ENCODE measurements at places on chromosomes 4 and X. TPM values are rescaled to one million over a fixed set of nuclear protein-coding genes. Genes with fewer than 3 reads are reported as not detected.
A peak's percentile ranks its signal among the peaks of the same experiment; 100 is the strongest.

DNA sequence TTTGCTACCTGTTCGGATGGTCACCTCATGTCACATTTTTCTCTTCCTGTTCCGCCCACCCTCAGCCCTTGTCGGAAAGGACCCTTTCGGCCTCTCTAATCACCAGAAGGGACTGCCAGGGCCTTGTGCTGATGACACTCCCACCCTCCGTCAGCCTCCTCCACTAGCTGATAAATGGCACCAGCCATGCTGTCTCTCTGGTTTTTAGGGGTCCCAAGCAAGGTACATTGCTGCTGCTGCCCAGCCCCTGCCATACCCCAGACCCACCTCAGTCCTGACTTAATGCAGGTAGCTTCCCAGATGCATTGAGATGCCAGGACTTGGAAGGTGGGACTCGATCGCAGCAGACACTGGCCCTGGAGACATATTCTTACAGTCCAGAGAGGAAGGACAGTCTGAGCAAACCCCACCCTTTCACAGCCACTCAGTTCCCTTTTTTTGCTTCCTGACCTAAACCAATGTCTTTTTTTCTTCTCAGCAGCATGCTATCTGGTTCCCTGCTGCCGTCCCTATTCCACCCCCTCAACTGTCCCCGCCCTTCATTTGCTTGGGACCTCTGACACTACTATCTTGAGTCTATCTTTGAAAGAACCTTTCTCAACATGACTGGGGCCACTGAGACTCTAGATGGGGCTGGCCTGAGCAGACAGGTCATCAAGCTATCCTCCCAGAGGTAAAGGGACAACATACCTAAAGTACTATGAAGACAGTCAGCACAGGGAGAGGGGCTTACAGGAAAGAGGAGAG lies at the start of gene BTK:
TSS of gene BTK (minus strand) at position 397 of the 747 bp plus-strand sequence. CDS start 10,907 bp downstream, outside the sequence.
- DNase-seq: no peak

GRCh38 chr4:170721812-170722373 lies 632.1 kb upstream of the AADAT start:
- no peak for DNase-seq

DNA sequence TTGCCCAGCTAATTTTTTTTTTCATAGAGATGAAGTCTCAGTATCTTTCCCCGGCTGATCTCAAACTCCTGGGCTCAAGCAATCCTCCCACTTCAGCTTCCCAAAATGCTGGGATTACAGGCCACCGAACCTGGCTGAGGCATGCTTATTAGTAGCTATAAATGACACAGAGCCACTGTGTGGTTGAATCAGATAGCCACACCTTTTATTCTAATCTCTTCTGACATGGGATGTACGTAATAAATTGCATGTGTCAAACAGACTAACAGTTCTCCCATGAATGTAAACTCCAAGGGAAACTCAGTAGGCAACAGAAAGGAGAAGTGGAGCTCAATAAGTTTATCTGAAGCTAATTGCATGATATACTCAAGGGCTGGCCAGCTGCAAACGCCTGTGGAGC lies 139.8 kb upstream of the VCX3A start:
- no peak for DNase-seq

DNA sequence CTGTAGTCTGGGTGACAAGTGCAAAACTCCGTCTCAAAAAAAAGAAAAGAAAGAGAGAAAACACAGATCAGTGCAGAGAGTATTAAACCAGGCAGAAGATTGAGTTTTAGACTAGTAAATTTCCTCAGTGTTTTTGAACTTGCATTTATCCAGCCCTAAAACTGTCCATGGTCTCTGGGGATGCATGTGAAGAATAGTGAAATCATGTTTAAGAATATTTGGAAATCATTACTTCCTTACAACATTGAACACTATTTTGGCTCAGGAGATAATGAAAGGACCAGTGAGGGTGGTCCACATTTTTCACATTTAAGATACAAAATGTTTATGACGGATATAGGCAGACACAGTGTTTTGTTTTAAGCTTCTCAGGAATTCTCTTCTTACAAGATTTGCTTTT lies 195.8 kb upstream of the RASGEF1B start:
- no peak for DNase-seq

- DNase-seq: peak; percentile 40
These were observed 37.7 kb upstream of the SLC16A2 start for GRCh38 chrX:74383611-74384010.

DNA sequence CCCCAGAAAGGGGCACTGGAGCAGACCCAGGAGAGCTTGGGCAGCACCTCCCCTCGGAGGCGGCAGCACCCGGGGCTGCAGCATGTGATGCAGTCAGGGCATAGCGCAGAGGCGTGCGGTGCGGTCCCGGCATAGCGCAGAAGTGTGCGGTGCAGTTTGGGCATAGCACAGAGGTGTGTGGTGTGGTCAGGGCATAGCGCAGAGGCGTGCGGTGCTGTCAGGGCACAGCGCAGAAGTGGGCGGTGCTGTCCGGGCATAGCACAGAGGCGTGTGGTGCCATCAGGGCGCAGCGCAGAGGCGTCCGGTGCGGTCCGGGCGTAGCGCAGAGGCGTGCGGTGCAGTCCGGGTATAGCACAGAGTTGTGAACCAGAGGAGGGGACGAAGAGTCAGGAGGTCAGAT lies 42.8 kb downstream of the ADRA2C start:
- no peak for DNase-seq

DNA sequence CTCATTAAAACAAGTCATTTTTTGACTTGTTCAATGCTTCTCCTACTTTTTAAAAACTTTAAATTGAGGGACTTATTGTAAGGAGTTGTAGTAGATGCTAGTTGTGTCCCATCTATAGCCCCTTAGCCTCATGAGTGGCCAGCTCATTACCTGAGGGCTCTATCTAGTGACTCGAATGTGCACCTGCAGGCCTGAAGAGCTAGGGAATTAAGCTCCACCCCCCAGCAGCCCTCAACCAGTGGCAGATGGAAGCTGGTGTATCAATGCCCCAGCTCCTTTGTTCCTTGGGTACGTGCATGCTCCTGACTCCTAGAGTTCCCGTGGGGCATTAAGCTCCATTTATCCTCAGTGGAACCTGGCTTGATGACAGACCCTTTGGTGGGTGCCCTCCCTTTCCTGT lies 146.7 kb upstream of the FAM9B start:
- no peak for DNase-seq

GRCh38 chrX:11641349-11642065 lies 24.2 kb downstream of the ARHGAP6 start:
- DNase-seq: no peak

DNA sequence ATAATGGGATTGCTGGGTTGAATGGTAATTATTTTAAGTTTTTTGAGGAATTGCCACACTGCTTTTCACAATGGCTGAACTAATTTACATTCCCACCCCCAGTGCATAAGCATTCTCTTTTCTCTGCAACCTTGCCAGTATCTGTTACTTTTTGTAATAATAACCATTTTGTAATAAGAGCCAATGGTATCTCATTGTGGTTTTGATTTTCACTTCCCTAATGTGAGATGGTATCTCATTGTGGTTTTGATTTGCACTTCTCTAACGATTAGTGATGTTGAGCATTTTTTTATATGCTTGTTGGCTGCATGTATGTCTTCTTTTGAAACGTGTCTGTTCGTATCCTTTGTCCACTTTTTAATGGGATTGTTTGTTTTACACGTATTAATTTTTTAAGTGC lies 213.1 kb upstream of the HDX start:
- DNase-seq: no peak

GRCh38 chr4:149465955-149466354 lies 349.7 kb downstream of the IQCM start:
- DNase-seq: no peak

- DNase-seq: no peak
These were observed 68.0 kb downstream of the LHFPL1 start for GRCh38 chrX:112611776-112612175.

- DNase-seq: peak; percentile 10
These were observed 301.6 kb downstream of the NAF1 start for GRCh38 chr4:162865102-162865501.

GRCh38 chrX:86829786-86830185 lies 681.5 kb downstream of the DACH2 start:
- no peak for DNase-seq

GRCh38 chr4:139951021-139951420 lies 203.0 kb downstream of the MAML3 start:
- peak; percentile 88 for DNase-seq

GRCh38 chr4:86661418-86661817 lies 67.3 kb downstream of the PTPN13 start:
- no peak for DNase-seq

- DNase-seq: no peak
These were observed 44.0 kb downstream of the ABLIM2 start for GRCh38 chr4:8114456-8115202.

- no peak for DNase-seq
These were observed 439.2 kb downstream of the PCDH10 start for GRCh38 chr4:133588306-133588705.

GRCh38 chr4:83558680-83559079 lies 22.8 kb downstream of the GPAT3 start:
- no peak for DNase-seq

- DNase-seq: peak; percentile 87
These were observed 226.9 kb downstream of the FSTL5 start for GRCh38 chr4:161936625-161937550.

GRCh38 chr4:578451-579443 lies 2.7 kb upstream of the TMEM271 start:
- no peak for DNase-seq

DNA sequence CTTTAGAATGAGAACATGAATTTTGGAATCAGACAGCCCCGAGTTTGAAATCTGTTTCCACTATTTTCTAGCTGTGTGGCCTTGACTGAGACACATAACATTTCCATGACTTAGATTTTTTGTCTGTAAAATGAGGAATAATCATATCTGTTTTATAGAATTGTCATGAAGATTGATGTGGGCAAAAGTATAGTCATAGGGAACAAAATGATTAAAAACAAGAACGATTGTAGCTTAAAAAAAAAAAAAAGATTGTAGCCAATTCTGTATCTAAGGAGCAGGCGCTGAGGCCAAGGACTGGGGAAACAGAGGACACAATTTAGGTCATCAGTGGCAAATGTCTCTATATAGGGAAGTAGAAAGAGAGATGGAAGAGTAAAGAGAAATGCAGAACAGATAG lies 201.6 kb upstream of the C1QTNF7 start:
- DNase-seq: no peak

DNA sequence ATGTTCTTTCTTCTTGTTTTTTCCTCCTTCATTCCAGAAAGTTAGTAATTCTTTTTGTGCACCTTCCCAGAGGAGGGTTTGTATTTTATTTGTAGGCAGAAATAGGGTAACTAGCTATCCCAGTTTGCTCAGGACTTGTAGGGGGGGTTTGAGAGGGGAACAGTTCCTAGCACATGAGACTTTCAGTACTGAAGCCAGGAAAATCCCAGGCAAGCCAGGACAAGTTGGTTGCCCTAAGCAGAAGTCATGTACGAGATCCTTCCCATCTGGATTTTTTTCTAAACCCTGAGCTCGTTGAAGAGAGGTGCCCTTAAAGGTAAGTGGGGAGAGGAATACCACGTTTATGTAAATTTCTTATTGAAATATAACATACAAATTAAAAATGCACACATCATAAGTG lies 15.6 kb upstream of the TAB3 start:
- no peak for DNase-seq

DNA sequence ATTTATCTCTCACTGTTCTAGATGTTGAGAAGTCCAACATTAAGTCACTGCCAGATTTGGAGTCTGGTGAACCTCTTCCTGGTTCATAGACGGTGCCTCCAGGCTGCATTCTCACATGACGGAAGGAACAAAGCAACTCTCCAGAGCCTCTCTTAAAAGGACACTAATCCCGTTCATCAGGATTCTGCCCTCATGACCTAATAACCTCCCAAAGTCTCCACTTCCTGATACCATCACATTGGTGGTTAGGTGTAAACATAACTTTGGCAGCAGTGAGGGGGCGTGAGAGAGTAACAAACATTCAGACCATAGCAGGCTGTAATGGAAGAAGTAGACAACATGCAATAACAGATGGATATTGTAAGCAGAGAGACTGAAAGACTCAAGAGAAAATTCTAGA lies 388.6 kb downstream of the PDHA2 start:
- peak; percentile 20 for DNase-seq

DNA sequence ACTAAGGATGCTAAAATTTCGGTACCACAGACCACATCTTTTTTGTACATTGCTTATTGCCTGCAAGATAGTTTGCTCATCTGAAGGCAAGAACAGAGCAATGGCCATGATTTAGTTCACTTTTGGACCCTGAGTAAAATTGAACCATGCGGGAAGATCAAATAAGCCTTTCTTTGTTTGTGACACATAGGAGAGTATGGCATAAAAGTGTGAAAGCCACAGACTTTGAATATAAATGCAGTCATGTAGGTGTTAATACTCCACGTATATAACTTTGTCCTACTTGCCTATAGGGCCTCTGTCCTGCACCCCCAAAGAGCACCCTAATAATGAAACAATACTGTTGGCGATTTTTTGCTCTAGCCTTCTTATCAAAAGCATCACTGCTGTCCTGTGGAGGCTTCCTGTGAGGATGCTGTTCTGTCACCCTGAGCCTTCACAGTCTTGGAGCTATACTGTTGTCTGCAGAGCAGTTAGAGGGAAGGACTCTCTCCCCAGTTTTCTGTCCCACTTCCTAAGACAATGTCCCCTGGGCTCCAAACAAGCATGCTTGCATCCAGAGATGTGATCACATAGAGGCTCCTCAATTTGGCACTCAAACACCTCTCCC lies 10.2 kb upstream of the CXCL13 start:
- DNase-seq: no peak

DNA sequence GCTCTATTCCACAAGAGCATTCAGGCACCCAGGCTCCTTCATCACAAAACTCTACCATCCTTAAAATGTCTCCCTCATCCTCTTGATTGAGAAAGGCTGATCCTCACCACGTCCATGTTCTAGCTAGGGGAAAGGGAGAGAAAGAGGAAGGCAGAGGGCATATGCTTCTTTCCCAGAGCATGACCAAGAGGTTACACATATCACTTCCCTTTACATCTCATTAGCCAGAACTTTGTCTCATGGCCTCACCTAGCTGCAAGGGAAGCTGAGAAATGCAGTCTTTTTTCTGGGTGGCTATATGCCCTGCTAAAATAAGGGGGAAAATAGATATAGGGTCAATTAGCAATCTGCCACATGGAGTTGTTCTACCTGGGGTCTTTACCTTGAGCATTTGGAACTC lies 42.7 kb downstream of the LONRF3 start:
- DNase-seq: no peak

NDNF gene
- total RNA-seq: 2.7 TPM

TMSB15B gene
- 24.7 TPM for total RNA-seq

TMEM154 gene
- 1.3 TPM for total RNA-seq

ITIH6 gene
- not detected for total RNA-seq

TMSB15C gene
- 2.2 TPM for total RNA-seq

SLC38A5 gene
- 0.04 TPM for total RNA-seq

CXCL1 gene
- not detected for total RNA-seq

PRR32 gene
- total RNA-seq: not detected

PLAC8 gene
- 18.2 TPM for total RNA-seq

SUPT20HL2 gene
- not detected for total RNA-seq

Measured in H4 (cell line).